ENCODE measurements at places on chromosomes 2 and 18.

- DNase-seq, result peak; percentile 6
These were observed 112.3 kb downstream of the BCL2 start for GRCh38 chr18:63207143-63207790.

- DNase-seq, result no peak
These were observed 41.3 kb upstream of the KCNE4 start for GRCh38 chr2:223010641-223011040.

DNA sequence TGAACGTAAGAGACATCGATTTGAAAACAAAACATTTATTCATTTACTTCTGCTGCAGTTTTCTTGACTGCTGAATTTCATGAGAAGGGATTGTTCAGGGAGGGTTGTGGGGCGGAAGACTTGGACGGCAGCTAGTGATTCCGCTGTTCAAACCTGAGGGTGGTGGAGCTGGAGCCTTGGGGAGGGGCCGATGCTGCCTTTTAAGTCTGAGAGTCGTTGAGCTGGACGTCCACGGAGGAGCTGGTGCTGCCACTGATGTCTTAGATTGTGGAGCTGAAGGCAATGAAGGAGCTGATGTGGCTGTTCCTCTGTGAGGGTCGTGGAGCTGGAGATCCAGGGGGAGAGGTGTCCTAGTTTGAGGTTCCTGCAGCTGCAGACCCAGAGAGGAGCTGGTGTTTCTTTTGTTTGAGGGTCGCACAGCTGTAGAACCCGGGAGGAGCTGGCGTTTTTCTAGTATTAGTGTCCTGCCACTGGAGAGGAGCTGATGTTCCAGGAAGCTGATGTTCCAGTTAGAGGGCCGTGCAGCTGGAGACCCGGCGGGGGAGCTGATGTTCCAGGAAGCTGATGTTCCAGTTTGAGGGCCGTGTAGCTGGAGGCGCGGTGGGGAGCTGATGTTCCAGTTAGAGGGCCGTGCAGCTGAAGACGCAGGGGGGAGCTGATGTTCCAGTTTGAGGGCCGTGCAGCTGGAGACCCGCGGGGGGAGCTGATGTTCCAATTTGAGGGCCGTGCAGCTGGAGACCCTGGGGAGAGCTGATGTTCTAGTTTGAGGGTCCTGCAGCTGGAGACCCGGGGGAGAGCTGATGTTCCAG lies 150.9 kb downstream of the RTP5 start:
- no peak for DNase-seq

DNA sequence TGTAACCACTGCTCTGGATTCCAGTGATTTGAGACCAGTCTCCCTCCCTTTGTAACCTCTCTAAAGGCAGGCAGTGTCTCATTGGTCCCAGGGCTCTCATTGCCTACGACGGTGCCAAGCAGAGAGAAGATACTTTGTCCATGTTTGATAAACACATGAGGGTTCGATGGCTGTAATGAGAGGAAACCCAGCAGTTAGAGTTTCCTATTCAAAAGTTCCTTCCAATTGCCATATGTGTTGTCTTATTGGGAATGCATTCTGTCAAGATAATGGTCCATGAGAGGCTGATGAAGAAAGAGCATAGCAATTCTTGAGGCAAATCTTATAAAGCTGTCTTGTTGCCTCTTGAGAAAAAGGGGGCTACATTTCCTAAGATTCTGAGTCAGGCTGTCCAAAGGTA lies 292.5 kb downstream of the LRRTM1 start:
- DNase-seq, result no peak

- peak; percentile 21 for DNase-seq
These were observed 46.9 kb downstream of the DNMT3A start for GRCh38 chr2:25294573-25295462.

DNA sequence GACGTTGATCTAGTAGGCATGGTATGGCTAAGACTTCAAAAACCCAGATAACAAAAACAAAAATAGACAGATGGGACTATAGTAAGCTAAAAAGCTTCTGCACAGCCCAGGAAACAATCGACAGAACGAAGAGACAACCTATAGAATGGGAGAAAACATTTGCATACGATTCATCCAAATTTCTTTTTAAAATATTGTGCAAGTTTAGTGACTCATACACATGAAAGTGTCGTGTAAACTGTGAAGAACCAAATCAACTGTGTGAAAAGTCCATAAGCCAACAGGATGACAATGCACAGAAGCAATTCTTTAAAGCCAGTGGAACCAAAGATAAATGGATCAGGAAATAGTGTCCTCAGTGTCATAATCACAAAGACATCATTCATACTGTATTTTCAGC lies 671.1 kb downstream of the RNF144A start:
- DNase-seq, result no peak

- DNase-seq, result no peak
These were observed 130.9 kb upstream of the GLI2 start for GRCh38 chr2:120604767-120605166.

DNA sequence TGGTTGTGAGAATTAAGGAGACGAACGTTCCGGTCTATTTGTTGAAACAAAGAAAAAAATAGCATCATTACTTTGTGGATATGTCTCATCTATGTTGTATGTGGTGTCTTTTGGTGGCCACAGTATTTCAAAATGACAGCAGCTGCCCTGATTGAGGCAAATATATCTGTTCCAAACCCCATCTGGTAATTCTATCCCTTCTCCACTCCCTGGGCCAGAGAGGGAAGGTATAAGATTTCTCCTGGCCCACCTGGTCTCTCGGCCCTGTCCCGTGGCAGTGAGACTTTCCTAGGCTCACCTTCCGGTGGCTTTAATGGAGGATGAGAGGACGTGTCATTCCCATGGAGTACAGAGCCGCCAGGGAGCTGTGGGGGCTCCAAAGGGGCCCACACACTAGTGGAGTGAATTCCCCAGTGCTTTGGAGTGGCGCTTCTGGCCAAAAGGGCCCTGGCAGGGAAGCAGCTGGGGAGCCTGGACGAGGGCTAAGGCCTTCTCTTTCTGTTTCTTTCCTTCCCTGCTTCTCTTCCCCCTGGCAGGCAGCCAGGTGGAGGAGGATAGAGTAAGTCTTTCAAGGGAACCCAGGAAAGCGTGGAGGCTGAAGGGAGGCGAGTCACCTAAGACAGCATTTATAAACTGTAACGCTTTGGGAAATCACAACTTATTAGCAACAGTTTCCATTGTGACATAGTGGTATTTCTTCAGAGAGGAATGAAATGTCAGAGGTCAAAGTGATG lies 5.6 kb downstream of the FOSL2 start:
- no peak for DNase-seq

- no peak for DNase-seq
These were observed 82.1 kb downstream of the HS1BP3 start for GRCh38 chr2:20568501-20569463.

Data from activated naive CD4-positive, alpha-beta T cell (primary cell).